ENCODE measurements at places on chromosomes 3 and 15.

DNA sequence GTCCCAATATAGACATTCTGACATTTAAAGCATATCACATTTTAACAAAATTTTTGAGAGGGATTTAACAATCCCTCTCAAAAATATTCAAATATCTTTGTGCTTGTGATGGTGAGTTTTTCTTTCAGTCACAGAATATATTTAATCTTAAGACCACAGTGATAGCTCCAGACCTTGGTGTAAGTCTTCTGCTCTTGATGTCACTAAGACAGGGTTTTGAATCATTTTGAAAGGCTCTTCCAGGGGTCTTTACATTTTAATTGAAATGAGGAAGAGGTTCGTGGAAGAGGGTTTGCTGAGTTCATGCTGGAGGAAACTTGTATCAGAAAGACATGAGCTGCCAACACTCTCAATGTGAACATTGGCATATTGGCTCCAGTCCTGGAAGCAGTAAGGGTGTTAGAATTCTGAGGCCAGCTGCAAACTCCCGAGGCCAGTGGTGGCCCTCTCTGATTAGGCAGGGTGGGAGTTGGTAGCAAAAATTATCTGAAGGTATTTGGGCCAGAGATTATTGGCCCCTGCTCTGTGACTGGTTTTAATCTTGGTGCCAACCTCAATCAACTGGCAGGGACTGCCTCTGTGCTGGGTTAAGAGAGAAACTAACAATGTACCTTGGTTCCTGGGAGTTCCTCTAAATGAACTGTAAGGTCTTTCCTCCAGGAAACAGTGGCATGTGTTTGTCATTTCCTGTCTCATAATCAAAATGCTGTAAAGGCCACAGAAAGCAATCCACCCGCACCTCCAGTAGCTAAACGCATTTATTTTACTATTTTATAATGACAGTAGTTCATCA is 5.3 kb downstream of the POU1F1 start:
- no peak for DNase-seq

DNA sequence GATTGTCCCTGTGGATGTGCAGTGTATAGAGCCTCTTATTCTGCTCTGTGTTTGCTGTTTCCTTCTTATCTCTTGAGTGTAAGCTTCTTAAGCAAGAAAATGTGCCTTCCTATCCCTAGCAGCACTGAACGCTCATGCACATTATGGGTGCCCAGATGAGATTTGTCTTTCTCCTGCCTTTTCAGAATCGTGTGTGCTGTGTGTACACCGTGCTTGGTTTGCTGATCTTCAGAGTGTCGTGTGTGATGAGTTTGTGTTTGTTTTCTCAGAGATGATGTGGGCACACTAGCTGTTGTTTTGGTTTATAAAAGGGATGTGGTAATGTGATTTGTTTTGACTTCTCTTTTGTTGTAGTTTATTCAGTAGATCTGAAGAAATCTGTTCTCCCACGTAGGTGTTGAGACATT is 19.7 kb downstream of the GPR171 start:
- no peak for DNase-seq

DNA sequence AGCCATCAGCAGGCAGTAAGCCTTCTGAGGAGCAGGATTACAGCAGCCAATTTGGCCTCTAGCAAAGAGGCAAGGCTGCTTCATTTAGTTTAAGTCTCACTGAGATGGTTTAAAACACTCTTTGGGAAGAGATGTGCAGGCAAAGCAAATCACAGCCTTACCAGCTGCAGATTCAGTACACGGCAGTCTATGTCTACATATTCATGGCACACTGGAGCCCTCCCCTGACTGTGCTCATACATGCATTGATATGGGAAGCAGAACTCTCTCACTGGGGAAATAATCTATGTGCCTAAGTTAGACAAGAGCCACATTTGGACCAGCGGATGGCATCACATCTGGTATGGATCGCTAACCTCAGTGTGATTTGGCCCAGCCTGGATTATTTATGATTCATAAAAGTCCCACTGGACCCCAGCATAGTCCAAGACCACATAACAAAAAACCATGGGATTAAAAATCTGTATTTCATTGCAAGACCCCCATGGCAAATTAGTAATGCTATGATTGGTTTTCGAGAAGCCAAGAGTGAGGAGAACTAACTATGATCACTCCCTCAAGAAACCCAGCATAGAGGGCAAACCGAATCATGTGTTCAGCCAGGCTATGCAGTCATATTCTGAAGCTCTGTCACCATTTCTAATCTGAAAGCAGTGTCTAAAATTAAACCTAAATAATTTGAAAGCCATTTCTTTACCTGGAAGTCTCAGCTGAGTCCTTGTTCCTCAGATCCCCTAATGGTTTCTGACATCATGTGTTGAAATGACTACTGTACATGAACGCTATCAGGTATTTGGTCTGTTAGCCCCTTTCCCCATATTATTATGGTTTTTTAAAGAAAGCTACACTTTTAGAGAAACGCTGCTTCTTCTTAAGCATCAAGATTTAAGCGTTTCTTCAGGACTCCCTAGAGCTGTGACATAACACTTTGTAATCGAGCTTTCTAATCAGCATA is 1.2 kb downstream of the PRICKLE2 start:
- no peak for DNase-seq

- no peak for DNase-seq
Measured at GRCh38 chr3:150723946-150724345, 20.2 kb upstream of the ERICH6 start.

DNA sequence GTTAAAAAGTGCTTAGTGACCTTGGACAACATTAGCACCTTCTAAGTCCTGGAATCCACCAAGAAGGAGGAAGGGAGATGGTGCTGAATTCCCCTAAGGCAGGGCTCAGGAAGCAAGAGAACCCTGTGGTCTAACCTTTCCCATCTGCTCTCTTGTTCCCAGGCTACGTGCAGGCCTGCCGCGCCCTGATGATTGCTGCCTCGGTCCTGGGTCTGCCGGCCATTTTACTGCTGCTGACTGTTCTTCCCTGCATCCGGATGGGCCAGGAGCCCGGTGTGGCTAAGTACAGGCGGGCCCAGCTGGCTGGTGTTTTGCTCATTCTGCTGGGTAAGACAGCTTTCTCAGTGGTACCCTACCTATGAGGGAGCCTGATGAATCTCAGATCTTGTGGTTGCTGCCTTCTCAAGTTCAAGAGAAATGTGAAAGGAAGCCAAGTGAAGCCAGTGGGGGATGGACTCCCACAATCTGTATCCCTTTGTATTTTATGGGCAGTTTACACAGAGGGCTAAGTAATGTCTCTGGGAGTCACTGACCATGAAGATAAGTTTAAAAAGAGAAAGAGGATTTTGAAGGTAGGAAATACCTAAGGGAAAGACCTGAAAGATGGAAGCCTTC is 4.4 kb downstream of the CLDN11 start:
- DNase-seq, result no peak

- DNase-seq, result no peak
Measured at GRCh38 chr3:126911162-126912026, 71.5 kb upstream of the PLXNA1 start.

- DNase-seq, result no peak
Measured at GRCh38 chr3:187750006-187750512, 4.8 kb upstream of the BCL6 start.

DNA sequence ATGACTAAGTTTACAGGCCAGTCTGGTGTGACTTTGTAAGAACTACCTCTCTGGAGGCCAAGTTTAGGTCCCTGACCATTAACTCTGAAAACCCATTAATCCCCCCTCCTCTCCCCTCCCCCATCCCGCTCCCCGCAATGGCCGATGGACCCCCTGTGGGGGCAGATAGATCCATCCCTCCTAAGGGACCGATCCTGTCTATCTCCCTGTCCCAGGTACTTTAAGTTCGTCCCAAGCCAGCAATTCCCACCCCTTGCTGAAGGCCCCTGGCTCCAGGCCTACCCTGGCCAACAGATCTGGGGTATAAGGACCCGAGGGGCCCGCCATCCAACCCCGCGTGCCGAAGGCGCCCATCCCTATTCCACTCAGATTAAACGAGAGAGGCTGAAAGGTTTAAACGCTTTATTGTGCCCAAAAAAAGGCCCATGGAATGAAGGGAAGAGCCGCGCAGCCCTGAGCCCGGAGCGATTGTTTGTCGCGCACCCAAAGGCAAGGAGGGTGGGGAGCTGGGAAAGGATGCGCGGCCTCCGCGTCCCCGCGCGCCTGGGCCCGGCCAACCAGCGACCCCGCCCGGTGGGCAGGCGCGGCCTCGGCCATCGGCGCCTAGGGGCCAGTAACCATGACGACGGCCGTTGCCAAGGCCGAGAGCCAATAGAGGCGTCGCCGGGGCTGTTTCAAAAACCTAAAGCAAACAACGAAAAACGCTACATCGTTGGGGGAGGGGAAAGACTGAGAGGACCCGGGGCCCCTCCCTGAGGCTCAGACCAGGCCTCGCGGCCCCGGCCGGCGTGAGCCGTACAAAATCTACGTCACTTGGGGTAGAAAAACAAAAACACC is 35.9 kb downstream of the HMCES start:
- peak; percentile 95 for DNase-seq

DNA sequence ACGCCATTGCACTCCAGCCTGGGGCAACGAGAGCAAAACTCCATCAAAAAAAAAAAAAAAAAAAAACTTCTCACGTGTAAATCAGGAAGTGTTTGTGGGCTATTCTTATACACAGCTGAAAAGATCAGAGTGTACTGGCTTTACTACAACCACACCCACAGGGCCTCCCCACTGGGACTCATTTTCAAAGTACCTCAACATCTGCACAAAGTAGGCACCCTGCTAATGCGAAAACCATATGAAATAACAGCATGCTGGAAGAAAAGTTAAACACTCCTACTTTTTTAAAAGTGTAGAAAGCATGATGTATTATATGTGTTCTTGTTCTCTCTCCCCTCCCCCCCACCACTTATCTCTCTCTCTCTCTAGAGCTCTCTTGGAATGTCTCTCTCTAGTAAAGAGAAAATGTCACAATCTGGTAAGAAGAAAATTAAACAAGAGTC is 11.1 kb downstream of the UACA start:
- DNase-seq, result no peak

DNA sequence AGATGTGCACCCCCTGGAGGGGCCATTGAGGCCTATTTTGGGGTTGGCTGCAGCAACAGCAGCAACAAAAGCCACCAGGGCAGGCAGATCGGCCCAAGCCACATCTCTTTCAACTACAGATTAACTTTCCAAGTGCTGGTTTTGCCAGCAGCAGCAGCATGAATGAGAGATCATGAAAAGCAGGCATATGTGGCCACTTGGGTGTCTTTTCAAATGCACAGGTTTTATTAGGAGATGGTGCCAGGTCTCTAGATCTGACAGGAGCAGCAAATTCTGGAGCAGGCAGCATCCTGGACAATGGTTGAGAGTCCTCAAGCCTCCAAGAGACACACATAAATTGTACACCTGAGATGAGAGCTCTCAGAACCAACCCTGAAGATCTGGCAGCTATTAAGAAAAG is 31.7 kb upstream of the CCDC66 start:
- no peak for DNase-seq

DNA sequence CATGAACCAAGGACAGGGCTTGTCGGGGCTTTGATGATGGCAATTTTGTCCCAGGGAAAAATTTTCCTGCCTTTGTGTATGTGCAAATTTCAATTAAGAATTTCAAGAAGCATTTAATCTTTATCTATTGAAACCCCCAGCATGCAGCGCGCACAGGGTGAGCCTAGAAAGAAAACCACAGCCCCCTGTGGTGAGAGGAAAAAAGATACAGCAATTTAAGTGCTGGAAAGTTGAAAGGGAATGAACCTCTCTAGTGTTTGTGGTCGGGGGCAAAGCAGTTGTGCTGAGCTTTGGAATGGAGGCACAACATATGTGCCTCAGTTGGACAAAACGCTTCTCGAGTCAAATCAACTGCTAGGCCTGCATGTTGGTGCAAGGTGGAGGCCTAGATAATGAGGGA is 111.8 kb upstream of the C15orf61 start:
- DNase-seq, result no peak

DNA sequence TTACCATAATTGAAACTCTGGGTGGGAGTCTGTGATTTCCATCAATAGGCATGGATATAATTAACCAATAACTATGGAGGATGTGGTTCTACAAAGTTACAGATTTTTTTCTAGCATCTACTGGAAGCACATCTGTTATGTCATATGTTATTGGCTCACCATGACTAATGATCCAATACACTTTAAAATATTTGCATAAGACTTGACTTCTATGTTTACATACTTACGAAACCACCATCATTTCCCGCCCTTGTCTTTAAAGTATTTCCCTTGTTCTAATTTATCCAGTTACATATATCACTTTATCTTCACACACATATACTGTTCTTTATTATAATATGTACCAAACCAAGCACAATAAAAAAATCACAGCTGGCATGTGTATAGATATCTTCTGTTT is 380.3 kb upstream of the CBLB start:
- peak; percentile 15 for DNase-seq

DNA sequence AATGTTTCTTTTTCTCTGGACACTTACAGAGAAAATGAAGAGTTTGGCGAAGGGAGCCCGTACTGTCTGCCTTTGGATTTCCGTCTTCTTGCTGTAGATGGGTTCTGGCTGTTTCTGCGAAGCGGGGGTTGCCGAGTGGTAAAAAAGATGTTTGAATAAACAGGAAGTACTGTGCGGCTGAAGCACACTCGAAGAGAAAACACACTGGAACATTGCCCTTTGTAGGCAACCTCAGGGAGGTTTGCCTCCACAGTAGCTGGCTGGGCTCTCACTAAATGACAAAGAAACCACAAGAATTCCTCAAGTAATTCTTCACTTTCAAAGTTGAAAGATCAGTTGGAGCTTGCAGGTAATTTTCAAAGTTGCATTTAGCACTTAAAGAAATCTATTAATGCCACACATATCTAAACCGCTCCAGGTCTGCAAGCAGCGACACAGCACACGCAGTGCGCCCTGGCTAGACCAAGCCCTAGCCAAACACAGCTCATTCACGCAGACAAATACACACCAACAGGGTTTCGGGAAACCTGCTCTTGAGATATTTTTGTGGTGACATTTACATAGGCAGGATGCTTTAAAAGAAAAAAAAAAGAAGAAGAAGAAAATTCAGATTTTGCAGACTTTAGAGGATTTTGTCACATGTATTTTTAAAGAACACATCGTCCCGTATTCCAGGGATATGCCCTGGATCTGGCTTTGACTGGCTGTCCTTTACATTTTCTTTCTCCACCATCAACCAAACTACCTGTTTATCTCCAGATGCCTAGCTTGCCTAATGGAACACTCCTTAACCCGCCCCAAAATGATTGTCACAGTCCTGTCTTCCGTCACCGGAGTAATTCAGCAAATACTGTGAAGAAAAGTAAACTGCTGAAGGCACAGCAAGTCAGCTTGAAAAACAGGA is 452.8 kb downstream of the FOXP1 start:
- DNase-seq, result no peak

- DNase-seq, result no peak
Measured at GRCh38 chr3:60289341-60290121, 961.7 kb downstream of the FHIT start.

- no peak for DNase-seq
Measured at GRCh38 chr15:40443846-40444245, 3.1 kb downstream of the BAHD1 start.

Data from HuH-7.5 (cell line).